Esophagus muscularis mucosa (tissue), 4 donors: ENCODE measurements at places on chromosomes 11 and 22.

DNA sequence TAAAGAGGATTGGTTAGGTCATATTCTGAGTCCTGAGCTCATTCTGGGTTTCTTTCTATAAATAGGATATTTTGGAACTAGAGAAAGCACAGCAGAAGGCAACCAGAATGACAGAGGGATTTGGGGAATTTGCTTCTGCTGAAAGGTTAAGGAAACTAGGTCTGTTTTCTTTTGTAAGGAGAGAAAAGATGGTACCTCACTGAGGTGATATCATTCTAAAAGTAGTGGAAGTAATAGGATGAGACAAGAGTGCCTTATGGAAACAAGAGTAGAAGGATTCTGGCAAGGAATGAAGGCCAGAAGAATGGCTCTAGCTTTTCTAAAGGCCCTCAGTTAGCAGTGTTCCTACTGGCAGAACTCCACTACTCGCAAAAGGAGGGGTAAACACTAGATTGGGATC lies 26.7 kb upstream of the BDNF start:
- DNase-seq: no peak
- H3K36me3 ChIP-seq: no peaks in the 10 kb centered on the region
- H3K27ac ChIP-seq: no peak overlapping the region
- H3K4me3 ChIP-seq: no peak overlapping the region

DNA sequence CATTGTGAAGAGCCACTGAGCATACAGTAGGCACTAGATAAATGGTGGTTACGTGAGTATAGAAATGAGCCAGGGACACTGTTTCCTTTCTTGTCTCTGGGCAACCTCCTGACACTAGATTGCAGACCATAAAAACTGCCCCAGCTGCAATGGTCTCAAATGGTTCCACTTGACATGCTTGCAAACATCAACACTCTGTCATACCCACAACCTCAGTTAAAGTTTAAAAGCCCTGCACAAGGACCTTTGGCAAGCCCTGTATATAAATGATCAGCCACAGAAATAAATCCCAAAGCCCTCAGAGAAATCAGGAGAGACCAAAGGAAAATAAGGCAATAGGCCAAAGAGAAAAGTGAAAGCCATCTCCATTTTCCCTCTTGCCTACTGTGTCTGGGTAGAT lies 20.7 kb downstream of the PLEKHA7 start:
- H3K27me3 ChIP-seq: no peaks in the 10 kb centered on the region
- H3K4me1 ChIP-seq: peaks cover 11% of the 10 kb centered on the region
- H3K36me3 ChIP-seq: no peaks in the 10 kb centered on the region
- no peak for DNase-seq
- no peak overlapping the region for H3K4me3 ChIP-seq

- no peak overlapping the region for H3K4me3 ChIP-seq
- no peak for DNase-seq
Measured at GRCh38 chr11:131908316-131908715, 537.9 kb downstream of the NTM start.

GRCh38 chr11:123577081-123577598 lies 77.3 kb downstream of the SCN3B start:
- H3K4me3 ChIP-seq: no peak overlapping the region
- no peak overlapping the region for H3K27ac ChIP-seq
- H3K4me1 ChIP-seq: peaks cover 17% of the 10 kb centered on the region
- H3K36me3 ChIP-seq: no peaks in the 10 kb centered on the region
- DNase-seq: no peak

DNA sequence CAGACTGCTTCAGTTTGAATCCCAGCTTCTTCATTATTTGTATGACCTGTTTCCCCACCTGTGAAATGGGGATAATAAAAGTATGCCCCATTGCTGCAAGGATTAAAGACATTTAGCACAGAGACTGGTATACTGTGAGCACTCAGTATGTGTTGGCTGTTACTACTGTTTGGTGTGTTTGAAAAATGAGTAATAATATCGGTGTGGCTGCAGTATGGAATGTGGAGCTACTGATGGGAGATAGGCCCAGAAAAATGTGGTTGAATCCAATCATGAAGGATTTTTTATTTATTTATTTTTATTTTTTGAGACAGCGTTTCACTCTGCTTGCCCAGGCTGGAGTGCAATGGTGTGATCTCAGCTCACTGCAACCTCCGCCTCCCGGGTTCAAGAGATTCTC lies 9.1 kb upstream of the C1QTNF4 start:
- H3K27ac ChIP-seq: no peak overlapping the region
- H3K36me3 ChIP-seq: no peaks in the 10 kb centered on the region
- DNase-seq: no peak
- H3K4me3 ChIP-seq: no peak overlapping the region
- no peaks in the 10 kb centered on the region for H3K27me3 ChIP-seq
- peaks cover 25% of the 10 kb centered on the region for H3K4me1 ChIP-seq

DNA sequence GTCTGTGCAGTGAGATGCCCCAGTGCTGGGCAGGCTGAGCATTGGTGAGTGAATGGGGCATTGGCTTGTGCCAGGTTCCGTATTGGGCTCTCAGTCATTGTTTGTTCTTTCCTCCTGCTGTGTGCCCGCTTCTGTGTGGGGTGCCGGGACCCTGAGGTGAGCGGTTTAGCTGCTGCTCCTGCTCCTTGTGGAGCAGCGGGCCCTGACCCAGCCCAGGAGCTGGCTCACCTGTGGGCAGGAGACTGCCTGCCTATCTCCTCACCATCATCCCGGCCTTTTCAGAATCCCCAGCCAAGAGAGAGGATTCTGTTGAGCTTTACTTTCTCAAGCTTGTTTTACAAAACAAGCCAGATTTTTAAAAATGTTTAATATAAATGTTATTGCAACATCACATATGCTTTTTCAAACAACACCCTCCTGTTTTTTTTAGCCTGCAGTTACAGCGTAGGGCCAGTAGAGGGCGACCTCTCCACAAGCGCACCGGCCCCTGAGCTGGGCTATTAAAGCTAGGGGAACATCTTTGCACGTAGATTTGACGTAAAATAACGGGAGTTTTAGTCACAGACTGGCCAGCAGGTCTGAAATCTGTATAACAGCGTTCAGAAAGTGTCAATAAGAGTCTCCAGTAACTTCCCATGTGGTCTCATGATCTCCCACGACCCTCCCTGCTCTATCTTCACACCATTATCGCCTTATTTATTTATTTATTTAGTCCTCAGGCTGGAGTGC lies 25.1 kb upstream of the RELT start:
- H3K27ac ChIP-seq: peak overlapping the region; percentile 71
- no peak for DNase-seq
- H3K4me1 ChIP-seq: peaks cover 39% of the 10 kb centered on the region
- H3K27me3 ChIP-seq: no peaks in the 10 kb centered on the region
- peaks cover 12% of the 10 kb centered on the region for H3K36me3 ChIP-seq
- H3K4me3 ChIP-seq: no peak overlapping the region

- no peak overlapping the region for H3K4me3 ChIP-seq
- no peaks in the 10 kb centered on the region for H3K36me3 ChIP-seq
- no peak for DNase-seq
- no peaks in the 10 kb centered on the region for H3K4me1 ChIP-seq
- peaks cover 3% of the 10 kb centered on the region for H3K27me3 ChIP-seq
Measured at GRCh38 chr22:48819961-48820360, 1007.7 kb downstream of the BRD1 start.

GRCh38 chr11:108593214-108593922 lies at the start of gene EXPH5:
Gene EXPH5, minus strand, starts transcription at chr11:108593768. Its CDS starts 232 bp downstream, at chr11:108593536.
- no peaks in the 10 kb centered on the region for H3K36me3 ChIP-seq
- H3K4me3 ChIP-seq: peak within 1 kb of the TSS; percentile 68
- H3K27ac ChIP-seq: peak within 1 kb of the TSS; percentile 28

- H3K4me1 ChIP-seq: peaks cover 9% of the 10 kb centered on the region
- H3K27me3 ChIP-seq: peaks cover 74% of the 10 kb centered on the region
- no peak overlapping the region for H3K27ac ChIP-seq
- no peaks in the 10 kb centered on the region for H3K36me3 ChIP-seq
Measured at GRCh38 chr22:49723478-49724029, 104.1 kb downstream of the BRD1 start.

- H3K4me3 ChIP-seq: no peak overlapping the region
- H3K27ac ChIP-seq: no peak overlapping the region
- peaks cover 16% of the 10 kb centered on the region for H3K36me3 ChIP-seq
- H3K27me3 ChIP-seq: no peaks in the 10 kb centered on the region
- DNase-seq: no peak
Measured at GRCh38 chr11:128511712-128512111, 75.6 kb downstream of the ETS1 start.

GRCh38 chr22:16658068-16658467 lies 65.5 kb upstream of the CCT8L2 start:
- no peaks in the 10 kb centered on the region for H3K27me3 ChIP-seq
- no peak for DNase-seq
- no peaks in the 10 kb centered on the region for H3K4me1 ChIP-seq
- H3K36me3 ChIP-seq: no peaks in the 10 kb centered on the region
- H3K27ac ChIP-seq: no peak overlapping the region
- no peak overlapping the region for H3K4me3 ChIP-seq

- no peak for DNase-seq
- no peaks in the 10 kb centered on the region for H3K4me1 ChIP-seq
- H3K27me3 ChIP-seq: no peaks in the 10 kb centered on the region
Measured at GRCh38 chr11:70689764-70690163, 291.4 kb downstream of the CTTN start.

DNA sequence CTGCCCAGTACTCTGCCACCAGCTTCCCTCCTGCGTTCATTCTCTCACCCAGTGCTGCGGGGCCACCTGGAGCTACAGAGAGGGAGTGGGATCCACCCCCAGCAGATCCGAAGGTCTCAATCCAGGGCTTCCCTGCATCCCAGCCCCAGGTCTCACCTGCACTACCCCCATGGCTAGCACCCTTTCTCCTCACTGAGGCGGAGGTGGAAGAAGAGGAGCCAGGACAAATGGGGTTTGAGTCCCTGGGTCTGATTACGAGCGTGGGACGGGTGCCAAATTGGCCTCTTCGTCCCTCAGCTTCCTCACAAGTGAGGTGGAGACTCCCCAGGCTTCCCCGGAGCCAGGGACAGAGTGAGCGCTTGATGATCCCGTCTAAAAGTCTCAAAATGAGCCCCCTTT lies 64.2 kb downstream of the NFAM1 start:
- peaks cover 53% of the 10 kb centered on the region for H3K4me1 ChIP-seq
- peak overlapping the region; percentile 63 for H3K27ac ChIP-seq
- DNase-seq: no peak
- H3K4me3 ChIP-seq: peak overlapping the region; percentile 69
- peaks cover 4% of the 10 kb centered on the region for H3K27me3 ChIP-seq

- H3K36me3 ChIP-seq: no peaks in the 10 kb centered on the region
- no peaks in the 10 kb centered on the region for H3K4me1 ChIP-seq
- H3K4me3 ChIP-seq: no peak overlapping the region
- no peaks in the 10 kb centered on the region for H3K27me3 ChIP-seq
- no peak overlapping the region for H3K27ac ChIP-seq
- DNase-seq: no peak
Measured at GRCh38 chr22:35066768-35067167, 810 bp downstream of the ISX start.

DNA sequence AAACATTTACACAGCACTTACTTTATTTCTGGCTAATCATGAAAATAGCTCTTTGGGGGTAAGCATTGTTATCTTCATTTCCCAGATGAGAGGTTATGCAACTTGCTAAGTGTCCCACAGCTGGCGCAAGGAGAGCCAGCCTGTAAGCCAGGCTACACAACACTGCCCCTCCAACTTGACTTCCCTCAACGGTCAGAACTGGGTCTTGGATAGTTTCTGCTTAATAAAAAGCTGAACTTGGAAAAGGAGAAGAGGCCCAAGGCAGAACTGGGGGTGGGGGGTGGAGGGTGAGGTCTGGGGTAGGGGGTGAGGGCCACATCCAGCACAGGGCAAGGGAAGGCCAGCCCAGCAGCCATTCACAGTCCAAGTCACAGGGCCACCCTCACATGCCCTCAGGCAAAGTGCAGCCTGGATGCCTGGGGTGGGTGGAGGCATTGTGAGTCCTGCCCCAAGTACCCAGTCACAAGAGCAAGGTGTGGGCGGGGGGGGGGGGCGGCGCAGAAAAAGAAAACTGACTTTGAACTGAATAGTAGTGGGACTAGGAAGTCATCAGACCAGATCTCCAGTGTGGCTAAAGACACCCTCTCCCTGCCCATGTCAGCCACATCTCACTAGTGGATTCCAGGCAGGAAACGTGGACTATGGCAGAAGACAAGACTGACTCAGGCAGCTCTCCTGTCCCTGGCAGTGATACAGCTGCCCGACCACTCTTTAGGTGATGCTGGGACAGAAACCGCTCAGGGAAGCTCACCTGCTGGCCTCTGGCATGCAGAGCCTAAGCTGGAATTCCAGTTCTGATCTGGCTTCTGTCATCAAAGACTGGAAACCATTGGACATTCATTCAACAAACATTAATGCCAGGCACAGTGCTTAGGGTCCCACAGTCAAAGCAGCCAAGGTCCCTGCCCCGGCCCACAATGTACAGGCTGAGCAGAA lies 52.4 kb downstream of the PACSIN2 start:
- DNase-seq: no peak
- no peak overlapping the region for H3K4me3 ChIP-seq
- peaks cover 95% of the 10 kb centered on the region for H3K4me1 ChIP-seq
- peak overlapping the region; percentile 78 for H3K27ac ChIP-seq
- no peaks in the 10 kb centered on the region for H3K36me3 ChIP-seq

- no peak overlapping the region for H3K27ac ChIP-seq
- DNase-seq: no peak
- no peaks in the 10 kb centered on the region for H3K36me3 ChIP-seq
- no peak overlapping the region for H3K4me3 ChIP-seq
- no peaks in the 10 kb centered on the region for H3K27me3 ChIP-seq
- H3K4me1 ChIP-seq: peaks cover 50% of the 10 kb centered on the region
Measured at GRCh38 chr11:19992162-19992561, 168.1 kb downstream of the DBX1 start.

DNA sequence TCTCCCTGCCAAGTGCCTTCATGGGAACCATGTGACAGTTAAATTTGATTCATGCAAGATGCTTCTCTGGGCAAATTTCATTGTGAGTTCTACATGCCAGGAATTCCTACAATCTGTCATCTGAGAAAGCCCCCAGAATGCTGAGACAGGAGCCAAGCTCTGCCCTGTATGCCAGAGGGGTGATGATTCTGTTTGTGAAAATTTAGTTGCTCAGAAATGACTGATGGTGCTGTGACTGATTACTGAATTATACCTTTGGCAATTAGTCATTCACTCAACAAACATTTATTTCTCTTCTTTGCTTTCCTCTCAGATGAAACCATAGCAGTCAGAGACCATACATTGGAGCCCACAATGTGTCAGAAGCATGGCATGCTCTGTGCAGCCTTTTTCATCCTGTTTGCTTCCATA lies 69.0 kb upstream of the ZBED5 start:
- no peaks in the 10 kb centered on the region for H3K36me3 ChIP-seq
- DNase-seq: peak; percentile 85
- H3K27ac ChIP-seq: no peak overlapping the region
- no peak overlapping the region for H3K4me3 ChIP-seq

DNA sequence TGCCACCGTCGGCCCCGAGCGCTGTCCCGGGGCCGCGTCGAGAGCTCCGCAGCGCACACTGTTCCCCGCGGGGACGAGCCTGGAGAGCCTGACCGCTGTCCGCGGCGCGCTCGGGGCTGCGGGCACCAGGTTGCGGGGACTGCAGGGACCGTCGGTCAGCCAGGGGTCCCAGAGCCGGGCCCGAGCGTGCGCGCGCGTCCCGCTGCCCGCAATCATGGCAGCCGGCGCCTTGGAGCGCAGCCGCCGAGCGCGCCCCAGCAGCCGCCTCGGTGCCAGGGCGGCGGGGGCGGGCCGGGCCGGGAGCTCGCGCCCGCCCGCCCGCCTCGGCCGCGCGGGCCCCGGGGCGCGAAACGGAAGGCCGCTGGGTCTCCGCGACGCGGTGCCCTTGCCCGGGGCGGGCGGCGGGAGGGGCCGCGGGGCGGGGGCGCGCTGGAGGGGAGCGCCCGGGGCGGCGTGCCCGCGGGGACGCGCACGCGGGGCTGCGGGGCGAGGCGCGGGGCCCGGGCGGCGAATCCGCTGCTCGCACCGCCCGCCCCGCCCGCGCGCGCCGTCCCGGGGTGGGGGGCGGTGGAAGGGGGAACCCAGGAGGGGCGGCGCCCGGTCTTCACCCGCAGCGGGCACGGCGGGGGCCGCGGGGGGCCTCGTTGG lies 79.4 kb upstream of the PPARA start:
- H3K27ac ChIP-seq: peak overlapping the region; percentile 99
- peaks cover 71% of the 10 kb centered on the region for H3K4me1 ChIP-seq
- DNase-seq: no peak
- no peaks in the 10 kb centered on the region for H3K36me3 ChIP-seq
- H3K4me3 ChIP-seq: peak overlapping the region; percentile 92
